ENCODE measurements at places on chromosomes 4 and X. TPM values are rescaled to one million over a fixed set of nuclear protein-coding genes. Genes with fewer than 3 reads are reported as not detected.

The CITED1 gene
- total RNA-seq, result not detected

DNA sequence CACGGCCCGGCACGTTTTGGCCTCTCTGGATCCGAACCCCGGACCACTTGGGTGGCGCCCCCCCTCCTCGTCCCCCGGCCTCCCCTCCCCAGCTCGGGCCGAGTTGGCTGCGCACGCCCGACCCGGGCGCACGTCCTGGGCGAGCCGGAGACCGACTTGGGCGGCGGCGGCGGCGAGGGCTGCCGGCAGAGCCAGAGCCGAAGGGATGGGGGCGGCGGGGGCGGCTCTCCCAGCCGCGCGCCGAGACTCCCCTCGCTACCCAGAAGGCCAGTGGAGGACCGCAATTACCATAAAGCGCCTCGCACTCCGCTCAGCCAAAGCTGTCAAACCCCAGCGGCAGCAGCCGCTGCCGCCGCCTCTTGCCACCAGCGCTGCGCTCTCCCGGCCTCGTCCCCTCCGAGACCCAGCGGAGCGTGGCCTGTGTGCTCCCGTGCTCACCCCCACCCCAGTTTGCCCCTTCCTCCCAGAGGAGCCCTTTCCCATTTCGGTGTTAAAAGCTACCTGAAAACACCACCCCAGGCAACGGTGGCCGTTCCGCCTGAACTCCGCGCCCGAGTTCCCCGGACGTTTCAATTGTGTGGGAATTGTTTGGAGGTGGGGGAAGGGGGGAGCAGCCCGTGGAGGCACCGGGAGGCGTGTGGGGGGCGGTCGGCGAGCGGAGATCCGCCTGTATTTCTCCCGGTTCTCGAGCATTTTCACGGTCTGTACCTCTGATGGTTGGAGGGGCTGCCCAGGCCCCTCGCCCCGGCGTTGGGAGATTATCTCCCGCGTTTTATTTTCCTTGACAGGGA is 701 bp upstream of the BCOR start:
- H3K27ac ChIP-seq, result peak overlapping the region; percentile 93
- no peak for DNase-seq
- H3K36me3 ChIP-seq, result no peaks in the 10 kb centered on the region
- H3K4me3 ChIP-seq, result peak overlapping the region; percentile 76
- peaks cover 20% of the 10 kb centered on the region for H3K4me1 ChIP-seq

GRCh38 chr4:52407545-52407944 is 251.6 kb downstream of the USP46 start:
- no peak overlapping the region for H3K4me3 ChIP-seq
- no peak for DNase-seq
- no peaks in the 10 kb centered on the region for H3K36me3 ChIP-seq

DNA sequence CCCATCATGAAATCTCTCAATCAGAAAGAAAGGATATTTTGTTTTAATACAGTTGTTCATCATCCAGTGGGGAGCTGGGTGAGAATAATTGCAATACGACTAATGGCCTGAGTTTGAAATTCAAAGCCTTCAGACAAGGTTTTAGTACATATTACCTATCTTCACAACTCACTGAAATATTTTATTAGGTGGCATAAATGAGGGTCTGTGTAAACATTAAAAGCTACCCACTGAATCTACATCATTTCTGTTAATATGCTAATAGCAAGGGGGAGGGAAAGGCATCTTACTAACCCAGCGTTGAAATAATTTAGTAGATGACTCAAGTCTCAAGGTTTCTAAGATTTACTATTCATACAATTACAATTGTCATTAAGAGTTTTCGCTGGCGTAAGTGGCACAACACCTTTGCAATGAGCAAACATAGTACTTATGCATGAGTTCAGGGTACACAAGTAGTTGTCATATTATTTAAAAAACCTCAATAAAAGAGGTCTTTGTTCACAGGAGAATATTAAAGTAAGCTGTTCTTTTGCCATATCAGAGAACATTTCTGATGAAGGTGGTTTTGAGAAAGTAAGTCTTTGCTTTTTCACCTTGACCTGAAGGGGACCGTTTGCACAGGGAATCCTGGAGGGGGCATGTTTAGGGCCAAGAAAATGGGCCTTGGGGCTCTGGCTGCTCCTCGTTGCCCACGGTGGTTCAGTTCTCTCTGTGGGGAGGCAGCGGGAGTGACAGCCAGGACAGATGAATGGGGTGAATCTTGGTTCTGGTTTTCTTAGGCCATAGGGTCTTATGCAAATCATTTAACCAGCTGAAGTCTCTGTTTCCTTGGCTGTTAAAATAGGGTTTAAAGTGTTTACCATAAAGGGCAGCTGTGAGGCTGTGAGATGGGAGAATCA is 4.5 kb upstream of the RHOH start:
- no peaks in the 10 kb centered on the region for H3K27me3 ChIP-seq
- no peak overlapping the region for H3K27ac ChIP-seq
- H3K36me3 ChIP-seq, result no peaks in the 10 kb centered on the region
- DNase-seq, result no peak
- no peaks in the 10 kb centered on the region for H3K4me1 ChIP-seq
